ENCODE measurements at places on chromosomes 4 and X. TPM values are rescaled to one million over a fixed set of nuclear protein-coding genes. Genes with fewer than 3 reads are reported as not detected.

DGKK gene
- not detected for total RNA-seq

UGT2B11 gene
- not detected for total RNA-seq

- H3K27me3 ChIP-seq: no peaks in the 10 kb centered on the region
- H3K36me3 ChIP-seq: no peaks in the 10 kb centered on the region
Observed at GRCh38 chrX:64204252-64204651, 1.3 kb downstream of the AMER1 start.

DNA sequence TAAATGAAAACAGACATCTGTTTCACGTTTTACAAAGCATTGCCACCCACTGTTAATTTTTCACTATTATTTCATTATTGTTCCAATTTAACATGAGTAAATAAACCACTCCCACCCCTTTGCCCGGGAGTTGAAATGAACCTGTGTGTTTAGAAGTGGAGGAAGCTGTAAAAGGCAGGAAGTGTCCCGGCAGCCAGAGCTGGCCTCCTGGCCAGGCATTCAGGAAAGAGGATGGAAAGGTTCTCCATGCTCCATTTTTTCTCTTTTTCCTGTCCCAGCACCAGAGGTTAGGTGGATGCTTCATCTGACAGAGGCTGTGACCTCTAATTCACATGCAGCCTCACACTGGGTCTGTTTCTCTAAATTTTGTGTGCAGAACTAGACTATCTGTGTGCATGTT, 55.5 kb upstream of the LNX1 start:
- H3K27me3 ChIP-seq: peaks cover 2% of the 10 kb centered on the region
- DNase-seq: no peak
- no peaks in the 10 kb centered on the region for H3K36me3 ChIP-seq
- no peak overlapping the region for H3K4me3 ChIP-seq
- H3K4me1 ChIP-seq: no peaks in the 10 kb centered on the region

DNA sequence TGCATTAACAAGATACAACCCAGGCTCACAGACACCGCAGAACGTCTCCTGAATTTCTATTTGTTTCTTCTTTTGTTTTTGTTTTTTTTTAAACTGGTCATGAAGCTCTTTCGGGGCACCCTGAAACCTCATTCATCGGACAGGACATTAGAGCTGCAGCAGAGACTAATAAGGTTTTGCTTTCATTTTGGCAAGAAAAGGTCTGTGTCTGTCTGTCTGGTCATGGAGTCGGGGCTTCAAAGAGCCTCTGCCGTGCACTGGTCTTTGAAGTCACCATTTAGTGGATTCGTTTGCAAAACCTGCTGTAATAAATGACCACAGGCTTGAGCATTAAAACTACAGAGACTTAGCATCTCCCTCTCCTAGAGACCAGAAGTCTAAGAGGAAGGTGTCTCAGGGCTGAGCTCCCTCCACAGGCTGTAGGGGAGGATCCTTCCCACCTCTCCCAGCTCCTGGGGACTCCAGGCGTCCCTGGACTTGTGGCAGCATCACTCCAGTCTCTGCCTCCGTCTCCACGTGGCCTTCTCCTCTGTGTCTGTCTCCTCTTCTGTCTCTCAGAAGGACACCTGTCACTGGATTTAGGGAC, 247.5 kb downstream of the CRLF2 start:
- H3K27me3 ChIP-seq: peaks cover 3% of the 10 kb centered on the region
- H3K4me3 ChIP-seq: peak overlapping the region; percentile 35
- H3K27ac ChIP-seq: no peak overlapping the region
- no peaks in the 10 kb centered on the region for H3K36me3 ChIP-seq

DNA sequence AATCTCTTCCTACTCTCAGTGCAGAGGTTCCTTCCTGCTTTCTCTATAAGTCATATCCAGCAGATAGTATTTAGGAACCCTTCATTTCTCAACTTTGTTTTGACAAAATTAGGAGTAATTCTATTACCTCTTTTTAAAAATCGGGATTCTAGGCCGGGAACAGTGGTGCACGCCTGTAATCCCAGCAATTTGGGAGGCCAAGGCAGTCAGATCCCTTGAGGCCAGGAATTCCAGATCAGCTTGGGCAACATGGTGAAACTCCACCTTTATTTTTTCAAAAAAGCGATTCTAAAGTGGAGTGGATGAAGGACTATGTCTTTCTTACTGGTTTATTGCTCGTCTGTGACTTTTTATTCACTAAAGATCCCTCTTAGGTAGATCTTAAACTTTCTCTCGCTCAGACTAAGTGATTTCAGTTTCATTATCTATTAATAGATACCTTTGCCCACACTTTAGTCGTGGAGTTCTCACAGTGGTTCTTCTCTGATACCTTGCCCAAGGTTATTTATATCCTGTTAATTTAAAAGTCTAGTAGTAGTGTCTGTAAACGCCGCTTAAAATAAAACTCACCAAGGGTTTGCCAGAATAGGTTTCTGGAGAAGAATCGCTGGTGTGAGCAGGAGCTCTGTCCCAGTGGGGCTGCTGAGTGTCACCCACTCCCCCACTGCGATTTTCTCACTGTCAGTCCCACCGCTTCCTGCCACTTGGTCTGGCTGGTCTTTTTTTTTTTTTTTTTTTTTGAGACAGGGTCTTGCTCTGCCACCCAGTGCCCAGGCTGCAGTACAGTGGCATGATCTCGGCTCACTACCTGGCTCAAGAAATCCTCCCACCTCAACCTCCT, 27.0 kb upstream of the TMEM131L start:
- peak overlapping the region; percentile 38 for H3K27ac ChIP-seq
- DNase-seq: peak; percentile 9
- H3K4me1 ChIP-seq: peaks cover 23% of the 10 kb centered on the region

Measured in activated T-helper 1 cell treated with anti-CD3 and anti-CD28 coated beads, Interleukin-12 subunit alpha, Interleukin-12 subunit beta, Interleukin-2, Interleukin-4 antibody, amounts not matched to agents 30 ng/mL and 10 ng/mL and 1 ng/mL, durations not matched to agents 14 hours and 24 hours and 36 hours (primary cell).